ENCODE measurements at places on chromosomes 6 and 20.

DNA sequence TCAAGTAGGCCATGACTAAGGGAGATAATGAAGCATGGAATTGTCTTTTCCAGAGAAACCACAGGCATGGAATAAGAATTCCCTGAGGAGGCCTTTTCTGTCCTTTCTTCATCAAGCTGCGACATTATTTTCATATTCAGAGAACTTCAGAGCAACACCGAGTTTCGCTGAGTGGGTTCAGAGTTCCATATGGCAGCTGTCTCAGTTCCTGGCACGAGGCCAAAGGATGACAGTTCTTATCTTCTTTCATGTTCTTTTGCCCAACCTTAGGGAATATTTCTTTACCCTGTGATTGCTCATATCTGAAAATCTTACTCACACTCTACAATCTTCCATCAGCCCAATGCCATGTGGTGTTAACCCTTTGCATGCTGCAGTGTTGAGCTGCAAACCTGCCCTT is 135.3 kb upstream of the BMP2 start:
- H3K27ac ChIP-seq, result no peak overlapping the region
- no peaks in the 10 kb centered on the region for H3K36me3 ChIP-seq
- H3K27me3 ChIP-seq, result no peaks in the 10 kb centered on the region
- no peak overlapping the region for H3K4me3 ChIP-seq

- no peaks in the 10 kb centered on the region for H3K36me3 ChIP-seq
- no peak overlapping the region for H3K27ac ChIP-seq
- no peaks in the 10 kb centered on the region for H3K27me3 ChIP-seq
- no peak for DNase-seq
- H3K4me3 ChIP-seq, result peak overlapping the region; percentile 4
Observed at GRCh38 chr6:149094934-149095351, 222.6 kb upstream of the TAB2 start.

DNA sequence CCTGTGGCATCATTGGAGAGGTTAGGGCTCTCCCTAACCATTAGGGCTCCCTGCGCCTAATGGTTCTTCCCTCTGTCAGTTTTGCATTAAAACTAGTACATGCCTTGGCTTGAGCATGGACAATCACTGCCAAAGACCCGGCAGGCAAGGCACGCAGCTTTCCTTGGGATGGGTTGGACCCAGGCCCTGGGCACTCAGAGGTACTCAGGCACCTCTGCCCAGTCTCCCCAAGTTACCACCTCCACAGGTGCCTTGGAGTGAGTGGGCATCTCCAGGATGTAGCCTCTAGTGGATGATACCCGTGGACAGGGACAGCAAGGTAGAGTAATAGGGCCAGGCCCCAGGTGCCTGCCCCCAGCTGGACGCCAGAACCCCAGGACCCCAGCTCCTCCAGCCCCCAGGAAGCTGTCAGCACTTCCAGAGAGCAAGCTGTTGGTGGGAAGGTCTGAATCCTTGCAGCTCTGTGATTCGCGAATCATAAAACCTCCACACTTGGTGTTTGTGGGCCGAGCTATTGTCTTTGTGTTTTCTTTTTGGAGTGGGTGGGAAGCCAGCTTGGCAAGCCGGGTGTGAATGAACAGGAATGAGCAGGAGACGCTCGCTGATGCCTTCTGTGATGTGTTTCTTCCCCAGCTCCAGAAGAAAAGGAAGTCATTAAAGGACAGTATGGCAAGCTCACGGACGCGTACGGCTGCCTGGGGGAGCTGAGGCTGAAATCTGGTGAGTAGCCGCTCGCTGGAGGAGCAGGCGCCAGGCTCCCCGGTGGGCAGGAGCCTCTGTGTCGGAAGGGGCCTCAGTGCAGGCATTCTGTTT is 35.1 kb downstream of the SYNJ2 start:
- H3K36me3 ChIP-seq, result peaks cover 6% of the 10 kb centered on the region
- no peak overlapping the region for H3K4me3 ChIP-seq
- peaks cover 13% of the 10 kb centered on the region for H3K4me1 ChIP-seq
- H3K27me3 ChIP-seq, result no peaks in the 10 kb centered on the region

GRCh38 chr20:31569163-31570020 is 35.7 kb upstream of the ID1 start:
- no peak overlapping the region for H3K27ac ChIP-seq
- H3K4me1 ChIP-seq, result peaks cover 14% of the 10 kb centered on the region

DNA sequence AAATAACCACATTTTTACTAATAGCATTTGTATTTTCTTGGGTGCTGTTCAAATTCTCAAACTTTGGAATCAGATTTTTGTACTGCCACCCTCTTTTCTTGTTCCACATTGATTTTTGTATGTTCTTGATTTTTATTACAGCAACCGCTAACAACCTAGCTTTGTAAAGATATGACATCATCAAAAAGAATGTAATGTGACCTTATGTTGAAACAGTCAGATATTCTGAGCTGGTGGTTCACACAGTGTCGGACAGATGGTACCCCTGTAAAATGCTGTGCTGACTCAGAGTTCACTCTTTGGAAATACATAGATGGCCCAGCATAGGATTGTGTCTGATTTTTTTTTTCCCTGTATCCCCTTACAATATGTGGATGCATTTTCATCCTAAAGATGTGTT is 118.9 kb downstream of the QKI start:
- H3K4me1 ChIP-seq, result peaks cover 4% of the 10 kb centered on the region
- no peak for DNase-seq
- H3K27me3 ChIP-seq, result no peaks in the 10 kb centered on the region
- no peak overlapping the region for H3K27ac ChIP-seq
- no peaks in the 10 kb centered on the region for H3K36me3 ChIP-seq

- no peak overlapping the region for H3K4me3 ChIP-seq
- no peak overlapping the region for H3K27ac ChIP-seq
- no peak for DNase-seq
- H3K27me3 ChIP-seq, result no peaks in the 10 kb centered on the region
- H3K36me3 ChIP-seq, result no peaks in the 10 kb centered on the region
- no peaks in the 10 kb centered on the region for H3K4me1 ChIP-seq
Observed at GRCh38 chr6:30894381-30894780, 10.1 kb downstream of the DDR1 start.

DNA sequence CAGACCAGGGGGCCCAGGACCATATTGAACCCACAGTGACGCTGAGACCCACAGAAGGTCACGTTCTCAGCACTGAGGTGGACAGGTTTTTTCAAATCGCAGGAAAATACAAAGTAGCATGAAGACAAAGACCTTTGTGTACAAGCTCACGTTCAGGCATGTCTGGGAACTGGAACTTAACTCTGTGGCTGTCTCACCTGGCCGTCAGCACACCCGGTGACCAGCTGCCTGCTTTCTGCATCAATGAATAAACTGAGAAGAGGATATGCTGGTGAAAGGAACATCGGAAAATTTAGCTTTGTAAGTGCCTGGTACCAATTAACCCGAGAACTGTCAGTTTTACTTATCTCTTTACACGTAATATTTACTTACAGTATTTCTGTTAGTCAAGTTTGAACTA is 36.5 kb downstream of the WDR27 start:
- DNase-seq, result no peak
- peaks cover 12% of the 10 kb centered on the region for H3K36me3 ChIP-seq
- no peak overlapping the region for H3K27ac ChIP-seq
- H3K4me1 ChIP-seq, result no peaks in the 10 kb centered on the region
- no peaks in the 10 kb centered on the region for H3K27me3 ChIP-seq

GRCh38 chr6:32807020-32807580 is 9.7 kb downstream of the HLA-DOB start:
- no peak overlapping the region for H3K4me3 ChIP-seq
- no peaks in the 10 kb centered on the region for H3K27me3 ChIP-seq
- H3K27ac ChIP-seq, result no peak overlapping the region
- no peak for DNase-seq

- H3K4me1 ChIP-seq, result no peaks in the 10 kb centered on the region
- H3K27ac ChIP-seq, result no peak overlapping the region
- H3K36me3 ChIP-seq, result no peaks in the 10 kb centered on the region
- DNase-seq, result no peak
Observed at GRCh38 chr6:124064317-124065113, 260.9 kb downstream of the NKAIN2 start.

DNA sequence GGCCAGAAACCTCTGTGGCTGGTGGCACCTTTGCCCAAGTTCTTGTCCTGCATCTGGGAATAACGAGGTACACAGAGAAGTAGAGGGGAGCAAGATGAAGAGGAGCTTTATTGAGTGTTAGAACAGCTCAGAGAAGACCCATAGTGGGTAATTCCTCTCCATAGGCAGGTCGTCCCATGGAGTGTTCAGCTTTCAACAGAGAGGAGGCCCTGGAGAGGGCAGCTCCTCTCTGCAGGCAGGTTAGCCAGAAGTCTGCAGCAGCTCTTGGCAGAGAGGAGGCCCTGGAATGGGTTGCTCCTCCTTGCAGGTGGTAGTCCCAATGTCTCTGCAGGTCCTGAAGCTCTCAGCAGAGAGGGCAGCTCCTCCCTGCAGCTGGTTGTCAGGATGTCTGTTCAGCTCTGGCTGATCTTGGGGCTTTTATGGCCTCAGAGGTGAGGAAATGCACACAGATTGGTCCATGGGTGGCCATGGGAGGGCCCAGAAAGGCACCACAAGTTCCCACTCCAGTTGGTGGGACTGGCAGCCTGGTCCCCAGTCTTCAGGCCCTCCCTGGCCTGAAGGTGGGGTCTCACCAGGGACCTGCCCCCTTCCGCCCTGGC is 89.0 kb downstream of the IPCEF1 start:
- H3K36me3 ChIP-seq, result no peaks in the 10 kb centered on the region
- peaks cover 18% of the 10 kb centered on the region for H3K4me1 ChIP-seq
- H3K27me3 ChIP-seq, result no peaks in the 10 kb centered on the region
- H3K4me3 ChIP-seq, result no peak overlapping the region
- no peak overlapping the region for H3K27ac ChIP-seq

DNA sequence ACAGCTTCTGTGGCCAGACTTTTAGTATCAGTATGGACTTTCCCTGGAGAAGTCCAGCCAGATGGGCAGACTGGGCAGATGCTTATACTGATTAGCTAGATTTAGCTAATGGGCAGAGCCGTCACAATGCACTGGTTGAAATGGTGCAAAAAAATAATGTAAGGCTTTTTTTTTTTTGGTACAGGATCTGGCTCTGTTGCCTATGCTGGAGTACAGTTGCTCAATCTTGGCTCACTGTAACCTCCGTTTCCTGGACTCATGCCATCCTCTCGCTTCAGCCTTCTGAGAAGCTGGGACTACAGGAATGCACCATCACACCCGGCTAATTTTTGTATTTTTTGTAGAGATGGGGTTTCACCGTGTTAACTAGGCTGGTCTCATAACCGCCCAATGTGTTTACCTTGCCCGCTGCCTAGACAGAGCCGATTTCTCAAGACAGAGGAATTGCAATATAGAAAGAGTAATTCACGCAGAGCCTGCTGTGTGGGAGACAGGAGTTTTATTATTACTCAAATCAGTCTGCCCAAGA is 16.4 kb upstream of the KIFC1 start:
- no peak for DNase-seq
- no peaks in the 10 kb centered on the region for H3K36me3 ChIP-seq
- H3K27me3 ChIP-seq, result no peaks in the 10 kb centered on the region
- H3K4me1 ChIP-seq, result peaks cover 13% of the 10 kb centered on the region
- H3K27ac ChIP-seq, result peak overlapping the region; percentile 47

DNA sequence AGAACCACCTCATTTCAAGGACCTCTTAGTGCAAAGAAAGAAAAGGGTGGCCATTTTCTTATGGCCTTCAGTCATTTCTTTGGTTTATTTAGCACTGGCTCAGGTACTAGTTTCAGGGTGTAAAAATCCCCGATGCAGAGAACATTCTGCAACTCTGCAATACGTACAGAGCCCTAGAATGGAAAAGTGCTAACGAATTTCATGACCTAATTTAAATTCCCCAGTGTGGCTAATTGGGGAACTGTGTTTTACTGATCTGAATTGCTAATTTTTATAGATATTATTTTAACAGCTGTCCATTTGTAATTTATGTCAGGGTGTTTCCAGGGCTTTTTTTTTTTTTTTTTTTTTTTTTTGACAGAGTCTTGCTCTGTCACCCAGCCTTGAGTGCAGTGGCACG is 160.7 kb downstream of the UST start:
- no peak overlapping the region for H3K4me3 ChIP-seq
- H3K36me3 ChIP-seq, result no peaks in the 10 kb centered on the region
- H3K4me1 ChIP-seq, result no peaks in the 10 kb centered on the region
- H3K27ac ChIP-seq, result no peak overlapping the region
